ENCODE measurements at places on chromosomes 11 and 22. TPM values are rescaled to one million over a fixed set of nuclear protein-coding genes. Genes with fewer than 3 reads are reported as not detected.

GRCh38 chr11:96472085-96472484 is 82.3 kb downstream of the JRKL start:
- DNase-seq = no peak

GRCh38 chr11:73978576-73979086 is 4.0 kb downstream of the UCP2 start:
- DNase-seq = no peak

The EFCAB6 gene
- 9.2 TPM for total RNA-seq

The PRODH gene
- 48.3 TPM for total RNA-seq
